Right lobe of liver (tissue), 6 donors: ENCODE measurements at places on chromosomes 5 and 9.

GRCh38 chr9:120299785-120300184, 280.2 kb downstream of the CDK5RAP2 start:
- DNase-seq = no peak

DNA sequence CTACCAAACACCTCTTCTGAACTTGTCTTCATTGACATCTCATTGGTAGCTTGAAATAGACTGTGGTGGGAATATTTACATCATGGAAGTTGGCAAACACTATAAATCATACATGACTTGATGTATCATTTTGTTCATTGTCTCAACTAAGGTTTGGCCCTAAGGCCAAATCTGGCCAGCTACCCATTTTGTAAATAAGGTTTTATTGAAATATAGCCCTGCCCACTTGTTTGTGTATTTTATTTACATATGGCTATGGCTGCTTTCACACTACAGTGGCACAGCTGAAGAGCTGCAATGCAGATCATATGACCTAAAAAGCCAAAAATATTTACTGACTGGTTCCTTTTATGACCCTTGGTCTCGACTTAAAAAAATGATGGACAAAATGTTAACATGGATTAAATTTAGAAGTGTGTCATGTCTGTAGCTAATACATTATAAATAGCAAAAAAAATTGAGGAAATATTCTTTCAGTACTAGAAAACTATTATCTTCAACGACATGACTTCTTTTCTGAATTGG, 22.1 kb downstream of the FAM240B start:
- no peak for DNase-seq

- DNase-seq = no peak
Observed at GRCh38 chr9:98929071-98929470, 14.6 kb upstream of the COL15A1 start.

DNA sequence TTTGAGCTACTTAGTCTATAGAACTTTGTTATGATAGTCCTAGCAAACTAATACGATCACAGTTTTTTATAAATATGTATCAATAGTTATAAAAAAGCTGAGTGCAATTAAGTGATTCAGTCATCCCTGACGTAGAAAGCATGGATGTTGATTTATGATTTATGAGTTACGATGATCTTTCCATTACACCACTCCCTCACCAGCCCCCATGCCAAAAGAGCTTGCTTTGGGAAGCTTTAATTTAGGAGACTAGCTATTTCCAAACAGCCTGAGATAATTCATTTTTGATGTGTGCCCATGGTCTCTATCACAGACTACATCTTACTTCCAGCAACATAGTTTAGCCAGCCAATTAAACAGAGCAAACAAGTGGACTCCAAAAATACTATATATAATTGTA, 256.8 kb downstream of the GABRG2 start:
- DNase-seq = no peak

- no peak for DNase-seq
Observed at GRCh38 chr5:16457853-16458252, 7.7 kb downstream of the ZNF622 start.

- DNase-seq = no peak
Observed at GRCh38 chr5:64190562-64191306, 25.1 kb downstream of the RNF180 start.

- DNase-seq = no peak
Observed at GRCh38 chr5:135561266-135561665, 17.5 kb downstream of the CXCL14 start.

DNA sequence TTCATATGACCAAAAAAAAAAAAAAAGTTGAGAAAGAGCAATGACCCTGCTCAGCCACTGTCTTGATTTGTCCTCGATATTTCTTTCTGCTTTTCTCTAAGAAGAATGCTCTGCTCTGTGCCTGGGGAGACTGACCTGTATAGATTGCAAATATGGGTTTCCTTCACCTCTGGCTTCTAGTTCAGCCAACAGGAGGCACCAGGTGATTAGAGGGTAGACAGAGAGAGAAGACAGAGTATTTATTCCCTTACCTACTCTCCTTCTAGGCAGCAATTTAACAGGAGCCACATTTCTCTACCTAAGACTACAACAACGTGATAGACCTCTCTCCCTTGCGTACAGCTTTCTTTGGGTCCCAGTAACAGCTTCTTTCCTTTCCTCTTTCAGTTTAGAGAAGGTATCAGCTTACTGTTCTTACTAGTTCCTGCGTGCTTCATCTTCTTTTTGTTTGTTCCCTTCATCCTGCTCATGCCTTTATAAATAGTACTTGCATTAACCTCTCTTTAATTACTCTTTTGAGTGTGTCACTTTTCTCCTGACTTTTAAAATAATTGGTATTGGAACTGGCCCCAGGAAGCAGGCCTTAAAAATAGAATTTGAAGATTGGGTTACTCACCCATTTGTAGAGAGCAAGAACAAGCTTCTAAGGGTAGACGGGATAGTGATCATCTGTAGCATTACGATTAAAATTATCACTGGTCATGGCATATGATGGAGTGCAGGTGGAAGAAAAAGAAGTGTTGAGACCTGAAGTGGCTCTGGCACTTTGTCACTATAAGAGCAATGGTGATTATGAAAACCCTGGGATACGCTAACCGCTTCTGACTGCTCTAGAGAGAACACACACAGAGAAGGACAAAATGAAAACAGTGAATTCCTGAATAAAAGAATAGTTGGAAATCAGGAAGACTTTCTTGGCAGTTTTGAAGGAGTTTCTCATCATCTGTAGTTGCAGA, 161.2 kb upstream of the FSTL4 start:
- DNase-seq = no peak

GRCh38 chr9:71357346-71357745, 235.9 kb upstream of the TRPM3 start:
- DNase-seq = no peak

GRCh38 chr5:154284433-154284832, 93.9 kb downstream of the GALNT10 start:
- no peak for DNase-seq

- DNase-seq = no peak
Observed at GRCh38 chr5:115817386-115817785, 927 bp upstream of the CDO1 start.

DNA sequence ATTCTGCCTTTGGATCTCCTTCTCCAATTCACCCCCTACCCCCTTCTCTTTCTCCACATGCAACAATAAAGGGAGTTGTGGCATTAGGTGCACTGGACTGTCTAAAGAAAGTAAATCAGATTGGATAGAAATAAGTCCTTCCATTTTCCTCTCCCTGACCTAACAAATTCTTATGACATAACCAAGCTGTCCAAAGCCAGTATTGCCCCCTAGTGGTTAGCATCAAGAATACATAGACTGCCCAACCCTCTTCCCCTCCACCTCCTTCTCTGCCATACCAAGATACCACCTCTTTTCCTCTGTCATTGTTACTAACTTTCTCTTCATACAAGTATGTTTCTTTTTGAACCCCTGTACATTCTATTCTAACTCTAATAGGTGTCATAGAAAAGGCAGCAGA, 45.7 kb downstream of the PPARGC1B start:
- DNase-seq = no peak

GRCh38 chr5:37090123-37090726, 159.0 kb downstream of the CPLANE1 start:
- no peak for DNase-seq

GRCh38 chr5:50874306-50875001, 208.0 kb downstream of the PARP8 start:
- no peak for DNase-seq
